Epithelial cell of esophagus (primary cell): ENCODE measurements at places on chromosomes 4 and X.
A peak's percentile ranks its signal among the peaks of the same experiment; 100 is the strongest.

GRCh38 chr4:163269869-163270268 lies 62.5 kb downstream of the NPY1R start:
- DNase-seq: no peak

DNA sequence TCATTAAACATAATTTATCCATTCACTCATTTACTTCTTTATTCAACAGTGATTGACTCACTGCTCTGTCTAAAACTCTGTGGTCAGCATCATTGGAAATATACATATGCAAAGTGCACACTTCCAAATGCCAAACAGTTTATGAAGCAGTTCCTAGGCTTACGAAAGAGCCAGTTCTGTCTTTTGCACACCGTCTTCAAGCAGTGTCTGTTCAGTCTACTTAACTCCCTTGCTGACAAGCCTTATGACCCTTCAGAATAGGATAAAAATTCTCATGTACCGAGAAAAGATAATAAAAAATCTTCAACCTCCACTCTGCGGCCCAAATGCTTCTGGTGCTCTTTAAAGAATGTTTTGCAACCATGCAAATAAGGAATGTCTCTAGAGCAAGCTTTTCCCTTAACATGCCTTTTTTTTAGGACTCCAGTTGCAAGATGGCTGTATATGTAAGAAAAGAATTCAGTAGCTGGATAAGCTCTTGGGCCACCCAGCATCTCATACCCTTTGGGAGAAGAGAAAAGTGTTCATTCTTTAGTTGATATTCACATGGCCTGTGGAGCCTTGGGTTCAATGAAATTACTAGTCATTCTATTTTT lies 1037.0 kb upstream of the SLIT2 start:
- DNase-seq: peak; percentile 7

- peak; percentile 54 for DNase-seq
Observed at GRCh38 chrX:19863212-19863856, 24.1 kb downstream of the SH3KBP1 start.

DNA sequence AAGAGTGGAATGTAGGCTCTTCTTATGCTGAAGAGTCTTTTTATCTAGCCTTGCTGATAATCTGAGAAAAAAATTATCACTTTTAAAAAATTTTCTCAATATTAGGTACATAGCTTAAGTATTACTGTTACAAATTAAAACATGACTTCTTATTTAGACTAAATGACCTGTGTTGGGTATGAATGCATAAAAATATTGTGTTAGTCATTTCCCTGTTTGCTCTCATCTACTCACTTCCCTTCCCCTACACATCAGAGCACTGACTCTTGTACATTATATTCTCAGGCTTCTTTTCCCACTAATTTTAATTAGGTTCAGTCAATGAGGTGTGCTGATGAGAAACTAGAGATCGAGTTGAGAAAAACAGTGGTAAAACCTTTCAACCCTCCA lies 881.0 kb downstream of the PCDH18 start:
- no peak for DNase-seq

DNA sequence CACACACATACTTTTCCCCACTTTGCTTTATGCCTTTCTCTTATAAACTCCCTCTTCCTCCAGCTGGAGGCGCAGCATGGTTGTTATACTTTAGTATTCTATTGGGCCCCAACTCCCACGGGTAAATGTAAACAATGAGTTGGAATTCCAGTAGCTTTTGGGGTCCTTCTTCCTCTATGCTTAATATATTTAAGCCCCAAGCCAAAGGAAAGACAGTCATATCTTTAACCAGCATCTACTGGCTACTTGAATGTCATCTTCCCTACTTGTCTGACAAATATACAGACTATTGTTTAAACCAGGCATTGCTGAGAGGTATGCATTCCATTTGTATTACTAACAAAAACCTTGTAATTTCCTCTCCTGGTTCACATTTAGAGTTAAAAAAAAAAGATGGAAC lies 72.9 kb downstream of the WDR19 start:
- DNase-seq: peak; percentile 68

- no peak for DNase-seq
Observed at GRCh38 chr4:83609365-83609764, 73.5 kb downstream of the GPAT3 start.

DNA sequence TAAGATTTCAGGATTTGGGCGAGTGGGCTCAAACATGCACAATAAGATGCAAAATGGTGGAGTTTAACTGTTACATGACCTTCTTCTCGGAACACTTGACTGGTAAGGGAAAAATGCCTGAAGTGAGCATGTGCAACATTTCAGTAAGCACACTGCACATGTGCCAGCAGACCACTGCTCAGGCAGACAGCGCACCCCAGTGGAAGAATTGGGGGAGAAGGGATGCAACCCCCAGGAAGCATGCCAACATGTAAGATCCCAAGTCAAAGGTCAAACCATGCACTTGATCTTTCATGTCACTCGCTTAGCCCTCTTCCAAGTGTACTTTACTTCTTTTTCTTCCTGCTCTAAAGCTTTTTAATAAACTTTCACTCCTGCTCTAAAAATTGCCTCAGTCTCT lies 256.3 kb downstream of the CENPC start:
- peak; percentile 18 for DNase-seq

DNA sequence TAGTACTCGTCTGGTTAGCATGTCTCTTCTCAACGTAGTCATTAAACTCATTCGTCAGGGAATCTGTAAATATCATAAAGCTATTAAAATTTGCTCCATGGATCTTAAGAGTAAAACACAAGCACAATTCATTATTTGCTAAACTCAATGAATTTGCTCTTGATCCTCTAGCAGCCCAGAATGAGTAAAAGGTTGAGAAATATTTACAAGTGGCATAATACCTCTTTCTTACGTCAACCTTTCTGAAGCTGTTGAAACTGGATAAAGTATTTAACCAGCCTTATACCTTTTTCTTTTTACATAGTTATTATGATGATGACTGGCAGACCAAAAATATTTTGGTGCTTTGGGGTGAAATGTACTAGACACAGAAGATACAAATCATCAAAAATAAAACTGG lies 66.9 kb downstream of the LUZP4 start:
- no peak for DNase-seq

DNA sequence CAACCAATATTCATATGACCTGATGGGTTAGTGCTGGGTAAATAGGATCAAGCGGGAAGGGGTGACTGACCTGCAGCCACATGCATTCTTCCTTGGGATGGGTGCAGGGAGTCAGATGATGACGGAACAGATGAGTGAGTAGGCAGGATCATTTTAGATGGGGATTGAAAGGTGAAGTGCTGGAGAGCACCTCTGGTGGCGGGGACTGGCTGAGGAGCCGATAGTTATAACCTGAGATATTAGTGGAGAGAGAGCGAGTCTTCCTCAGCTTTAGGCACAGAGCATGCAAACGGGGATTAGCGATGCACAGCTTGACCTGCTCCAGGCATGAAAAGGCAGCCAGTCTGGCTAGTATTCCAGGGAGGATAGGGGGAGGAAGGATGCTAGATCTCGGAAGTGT lies 99.1 kb downstream of the AFF1 start:
- no peak for DNase-seq

GRCh38 chr4:44674471-44674870 lies 3.7 kb upstream of the GUF1 start:
- no peak for DNase-seq

DNA sequence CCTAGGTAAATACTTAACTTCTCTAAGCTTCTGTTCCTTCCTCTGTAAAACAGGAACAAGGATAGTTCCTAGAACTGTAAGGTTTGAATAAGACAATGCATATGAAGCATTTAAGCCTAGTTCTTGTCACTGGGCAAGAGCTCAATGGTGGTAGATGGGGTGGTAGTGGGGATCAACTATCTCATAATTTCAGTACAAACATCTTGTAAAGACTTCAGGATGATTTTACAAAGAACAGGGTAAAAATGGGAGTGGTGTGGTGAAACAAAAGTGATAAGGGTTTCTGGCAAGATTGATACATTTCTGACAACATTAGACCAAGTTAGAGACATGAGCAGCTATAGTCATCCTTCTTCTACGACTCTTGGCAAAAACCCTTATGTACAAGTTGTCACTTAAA lies 137.8 kb downstream of the SCFD2 start:
- DNase-seq: no peak

DNA sequence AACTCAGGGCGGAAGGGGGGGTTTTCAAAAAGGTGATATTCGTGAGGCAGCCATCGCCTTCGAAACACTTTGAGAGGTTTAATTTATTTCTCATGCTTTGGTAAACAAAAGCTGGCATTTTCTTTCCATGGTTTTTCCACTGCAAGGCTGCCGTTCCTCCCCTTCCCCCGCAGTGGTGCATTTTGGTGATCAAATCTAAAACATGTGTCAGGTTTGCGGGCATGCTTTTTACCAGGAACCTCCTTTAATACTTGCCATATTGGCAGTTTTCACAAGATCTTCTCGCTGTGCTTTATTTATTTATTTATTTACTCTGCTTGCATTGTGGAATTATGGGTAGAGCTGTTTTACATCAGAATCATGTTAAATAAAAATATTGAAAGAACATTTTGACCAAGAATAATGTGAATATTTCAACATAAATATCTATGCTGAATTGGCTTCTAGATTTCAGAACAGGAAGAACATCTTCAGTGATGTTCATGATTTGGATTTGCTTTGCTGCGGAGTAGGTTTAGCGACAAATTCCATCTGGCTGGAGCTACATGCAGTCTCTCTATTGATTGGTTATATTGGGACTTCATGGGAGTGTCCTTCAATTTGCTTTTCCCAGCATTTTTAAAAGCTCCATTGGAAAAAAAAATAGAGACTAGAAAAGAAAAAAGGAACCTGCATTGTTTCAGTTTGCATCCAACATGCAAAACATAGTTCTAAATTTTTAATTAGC lies 54.4 kb downstream of the STOX2 start:
- no peak for DNase-seq

- DNase-seq: peak; percentile 4
Observed at GRCh38 chrX:24357106-24357505, 3.3 kb upstream of the SUPT20HL1 start.

DNA sequence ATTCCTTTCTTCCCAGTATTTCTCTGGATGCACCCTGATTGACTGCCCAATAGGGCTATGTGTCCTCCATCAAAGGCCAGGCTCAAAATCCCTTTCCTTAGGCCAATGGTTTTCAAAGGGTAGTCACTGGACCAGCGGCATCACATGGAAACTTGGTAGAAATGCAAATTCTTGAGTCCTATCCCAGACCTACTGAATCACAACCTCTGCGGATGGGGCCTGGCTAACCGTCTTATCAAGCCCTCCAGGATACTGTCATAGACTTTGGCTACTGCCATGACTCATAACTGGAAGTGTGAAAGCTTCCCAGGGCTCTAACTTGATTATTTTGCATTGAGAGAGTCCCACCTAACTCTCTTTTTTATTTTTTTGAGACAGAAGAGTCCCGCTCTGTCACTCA lies 71.9 kb upstream of the TFDP3 start:
- DNase-seq: no peak

DNA sequence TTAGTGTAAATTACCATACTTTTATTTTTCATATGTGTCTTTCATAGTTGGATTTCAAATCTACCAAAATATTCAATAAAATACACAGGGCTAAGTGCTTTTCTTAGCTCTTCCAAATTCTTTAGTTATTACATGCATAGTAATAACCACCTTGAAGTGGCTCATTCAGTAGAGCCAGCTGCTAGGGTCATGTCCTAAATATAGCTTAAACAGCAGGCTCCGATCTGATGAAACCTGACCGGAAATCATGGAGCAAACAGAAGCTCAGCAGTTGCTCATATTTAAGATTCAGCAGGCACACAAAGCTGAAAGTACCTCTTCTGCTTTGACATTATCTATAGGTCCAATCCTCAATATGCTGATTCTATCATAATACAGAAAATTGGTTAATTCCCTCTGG lies 1470.4 kb downstream of the ADGRL3 start:
- no peak for DNase-seq

- DNase-seq: no peak
Observed at GRCh38 chr4:101938836-101939235, 148.3 kb downstream of the BANK1 start.

- no peak for DNase-seq
Observed at GRCh38 chrX:138020941-138021340, 455.0 kb downstream of the ZIC3 start.

DNA sequence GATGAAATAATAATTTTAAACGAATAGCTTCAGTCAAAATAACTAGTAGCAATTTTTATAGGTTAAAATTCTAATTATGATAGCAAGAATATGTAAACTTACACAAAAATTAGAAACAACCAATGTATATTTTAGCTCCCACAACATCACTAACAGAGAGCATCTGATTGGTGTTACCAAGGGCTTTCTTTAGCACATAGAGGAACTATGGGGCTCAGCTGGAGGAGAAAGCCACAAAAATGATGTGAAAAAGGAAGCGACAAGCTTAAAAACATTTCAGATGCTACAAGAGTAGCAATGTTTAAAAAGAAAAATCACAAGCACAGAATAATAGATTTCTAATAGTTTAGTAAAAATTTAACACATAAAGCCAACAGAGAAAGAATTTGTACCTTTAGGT lies 56.3 kb downstream of the ATP8A1 start:
- DNase-seq: no peak

DNA sequence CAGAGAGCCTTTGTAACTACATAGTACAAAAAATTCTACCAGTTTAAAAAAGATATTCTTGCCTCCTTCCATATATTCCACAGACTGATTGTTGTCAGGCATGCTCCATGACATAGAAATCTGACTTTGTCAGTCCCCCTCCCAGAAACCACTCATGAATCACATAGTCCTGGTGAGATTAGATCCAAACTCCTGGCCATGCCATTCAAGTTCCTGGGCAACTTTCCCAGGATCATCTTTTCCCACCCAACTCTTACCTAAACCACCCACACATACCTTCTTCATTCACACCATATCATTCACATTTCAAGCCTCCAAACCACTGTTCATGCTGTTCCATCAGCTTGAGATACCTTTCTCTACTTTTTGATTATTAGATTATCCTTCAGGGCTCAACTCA lies 46.4 kb downstream of the SLC16A2 start:
- DNase-seq: peak; percentile 30
